ENCODE measurements at places on chromosomes 16 and 17. TPM values are rescaled to one million over a fixed set of nuclear protein-coding genes. Genes with fewer than 3 reads are reported as not detected.

The TBC1D3E gene
- total RNA-seq, result not detected

The ST6GALNAC2 gene
- total RNA-seq, result not detected

The KRT27 gene
- total RNA-seq, result not detected

The UTS2R gene
- not detected for total RNA-seq

The CHST4 gene
- not detected for total RNA-seq

The MPP3 gene
- 7.9 TPM for total RNA-seq

The NOXO1 gene
- total RNA-seq, result not detected

The PRAC1 gene
- not detected for total RNA-seq

The ITGB3 gene
- 54.6 TPM for total RNA-seq

The ACSM2B gene
- total RNA-seq, result not detected

The SDR42E2 gene
- 0.09 TPM for total RNA-seq

The KCNJ12 gene
- 1.2 TPM for total RNA-seq

The ZNF768 gene
- 17.9 TPM for total RNA-seq

The TP53TG3 gene
- not detected for total RNA-seq

The ZFHX3 gene
- total RNA-seq, result 7.0 TPM

The HOXB8 gene
- not detected for total RNA-seq

The KRTAP4-1 gene
- not detected for total RNA-seq

Measured in endothelial cell of coronary artery (primary cell).